ENCODE measurements at places on chromosomes 11 and 22. TPM values are rescaled to one million over a fixed set of nuclear protein-coding genes. Genes with fewer than 3 reads are reported as not detected.

The HBG1 gene
- not detected for total RNA-seq

The OR52B6 gene
- total RNA-seq: not detected

The TUB gene
- total RNA-seq: 23.7 TPM

The TSSK2 gene
- total RNA-seq: not detected

The INS gene
- total RNA-seq: not detected

The TREH gene
- not detected for total RNA-seq

The ARCN1 gene
- 122 TPM for total RNA-seq

The ACRV1 gene
- 0.73 TPM for total RNA-seq

The C11orf87 gene
- 0.20 TPM for total RNA-seq

The C11orf52 gene
- not detected for total RNA-seq

GRCh38 chr11:44333271-44334218 lies 23.6 kb upstream of the ALX4 start:
- no peak for DNase-seq

DNA sequence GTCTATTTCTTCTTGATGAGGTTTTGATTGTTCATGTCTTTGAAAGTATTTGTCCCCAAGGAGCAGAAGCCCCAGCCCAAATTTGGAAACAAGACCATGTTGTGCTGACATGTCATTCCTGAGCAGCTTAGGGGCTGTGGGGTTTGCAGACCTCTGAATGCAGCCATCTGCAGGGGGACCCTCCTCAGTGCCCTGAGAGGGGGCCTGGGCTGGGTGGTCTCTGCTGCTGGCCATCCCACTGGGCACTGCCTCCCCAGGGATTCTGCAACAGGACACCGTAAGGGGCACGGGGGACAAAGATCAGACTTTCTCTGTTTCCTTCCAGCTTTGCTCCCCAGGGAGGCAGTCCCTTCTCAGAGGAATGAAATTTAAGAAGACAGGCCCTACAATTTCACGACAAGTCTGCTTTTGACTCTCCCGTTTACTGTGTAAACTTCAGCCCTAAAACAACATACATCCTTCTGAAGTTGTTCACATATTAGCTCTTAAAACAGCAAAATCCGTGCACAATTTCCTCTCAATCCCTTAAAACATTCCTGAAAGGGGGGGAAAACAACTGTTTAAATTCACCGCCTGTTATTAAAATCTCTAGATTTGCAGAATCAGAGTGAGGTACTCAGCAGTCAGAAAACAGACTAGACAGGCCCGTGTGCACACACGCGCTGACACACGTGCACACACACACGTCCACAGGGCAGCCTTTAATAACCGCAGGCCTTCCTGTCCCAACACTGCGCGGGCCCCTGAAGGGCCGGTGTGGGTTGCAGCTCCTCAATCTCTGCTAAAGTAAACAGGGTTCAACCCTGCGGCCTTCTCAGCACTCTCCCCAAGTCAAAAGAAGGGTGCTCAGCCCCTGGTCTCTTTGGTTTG lies 109.8 kb downstream of the KCNQ1 start:
- DNase-seq: no peak

DNA sequence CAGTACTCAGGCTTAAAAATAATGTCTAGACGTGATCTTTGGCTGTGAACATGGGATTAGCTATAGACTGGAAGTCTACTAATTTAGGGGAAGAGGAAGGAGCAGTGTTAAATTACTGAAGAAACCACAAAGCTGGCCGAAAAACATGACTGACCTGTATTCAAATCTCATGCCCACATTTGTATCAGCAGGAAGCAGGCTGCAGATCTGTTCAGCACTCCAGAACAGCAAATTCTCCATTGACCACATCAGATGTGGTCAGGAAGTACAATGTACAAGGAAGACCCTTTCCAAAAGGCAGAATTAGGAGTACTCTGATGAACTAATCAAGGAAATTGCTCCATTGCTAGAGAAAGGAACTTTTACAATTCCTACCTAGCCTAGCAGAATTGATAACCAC lies 31.7 kb downstream of the DCDC1 start:
- DNase-seq: no peak

- DNase-seq: no peak
Observed at GRCh38 chr11:92865352-92865751, 104.1 kb upstream of the MTNR1B start.

GRCh38 chr11:75142714-75143419 lies 8.0 kb upstream of the SLCO2B1 start:
- no peak for DNase-seq

DNA sequence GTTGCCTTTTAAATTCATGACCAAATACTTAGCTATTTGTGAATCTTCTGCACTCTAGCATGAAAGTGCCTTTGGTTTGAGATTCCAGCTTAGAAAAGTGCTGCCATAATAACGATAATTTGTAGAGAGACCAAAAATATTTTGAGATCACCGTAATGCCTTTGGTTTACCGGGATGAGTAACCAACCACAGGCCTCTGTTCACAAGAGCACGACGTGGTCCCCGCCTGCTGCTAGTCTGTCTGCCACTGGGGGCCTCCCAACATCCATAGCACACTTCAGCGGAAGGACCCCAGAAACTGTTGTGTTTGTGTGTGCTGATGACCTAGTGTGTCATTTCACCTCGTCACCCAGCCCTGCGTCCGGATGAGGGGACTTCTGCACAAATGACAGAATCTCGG lies 67.0 kb upstream of the RASSF10 start:
- DNase-seq: no peak

DNA sequence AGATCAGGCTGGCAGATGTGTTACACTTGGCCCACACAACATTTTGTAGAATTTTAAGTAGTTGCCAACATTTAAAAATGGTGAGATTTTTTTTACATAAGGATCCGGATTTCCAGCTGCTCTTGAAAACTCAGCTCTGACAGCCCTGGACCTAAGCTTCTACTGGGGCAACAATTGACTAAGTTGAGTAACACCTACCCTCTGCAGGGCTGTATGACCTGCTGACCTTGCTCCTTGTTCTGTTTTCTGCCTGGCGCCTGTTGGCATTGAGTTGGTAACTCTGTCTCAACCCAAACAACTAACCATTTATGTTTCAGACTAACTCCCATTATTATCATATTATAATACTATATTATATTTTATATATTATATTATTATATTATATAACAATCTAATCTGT lies 21.1 kb upstream of the LRRC55 start:
- no peak for DNase-seq

- no peak for DNase-seq
Observed at GRCh38 chr11:75775056-75775455, 6.5 kb downstream of the DGAT2 start.

GRCh38 chr22:21594865-21595452 lies 27.4 kb downstream of the UBE2L3 start:
- DNase-seq: no peak

GRCh38 chr22:44336962-44337677 lies 24.4 kb upstream of the SHISAL1 start:
- DNase-seq: no peak

- DNase-seq: no peak
Observed at GRCh38 chr11:115942011-115942410, 437.8 kb upstream of the CADM1 start.

DNA sequence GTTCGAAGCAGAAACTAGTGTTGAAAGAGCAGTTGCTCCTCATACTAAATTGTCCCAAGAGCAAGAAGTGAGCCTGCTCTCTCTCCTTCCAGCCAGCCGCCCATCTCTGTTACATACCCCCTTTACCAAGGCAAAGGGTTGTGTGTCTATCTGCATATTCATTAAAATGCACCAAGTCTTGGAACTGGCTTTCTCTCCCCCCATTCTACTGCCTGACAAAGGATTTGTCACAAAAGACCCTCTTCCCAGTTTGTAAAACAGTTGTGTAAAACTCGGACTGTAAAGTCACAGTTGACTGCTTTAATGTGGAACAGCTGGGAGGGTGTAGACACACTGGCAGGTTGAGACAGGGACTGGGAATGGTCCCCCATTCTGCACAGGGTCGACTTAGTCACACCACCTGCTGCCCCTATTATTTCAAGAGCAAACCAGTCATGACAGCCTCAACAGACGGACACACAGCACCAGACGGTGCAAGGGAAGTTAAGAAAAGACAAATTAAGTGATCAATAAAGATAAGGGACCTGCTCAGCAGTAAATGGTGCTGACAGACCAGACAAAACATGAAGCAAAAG lies 60.0 kb upstream of the HTATIP2 start:
- no peak for DNase-seq

DNA sequence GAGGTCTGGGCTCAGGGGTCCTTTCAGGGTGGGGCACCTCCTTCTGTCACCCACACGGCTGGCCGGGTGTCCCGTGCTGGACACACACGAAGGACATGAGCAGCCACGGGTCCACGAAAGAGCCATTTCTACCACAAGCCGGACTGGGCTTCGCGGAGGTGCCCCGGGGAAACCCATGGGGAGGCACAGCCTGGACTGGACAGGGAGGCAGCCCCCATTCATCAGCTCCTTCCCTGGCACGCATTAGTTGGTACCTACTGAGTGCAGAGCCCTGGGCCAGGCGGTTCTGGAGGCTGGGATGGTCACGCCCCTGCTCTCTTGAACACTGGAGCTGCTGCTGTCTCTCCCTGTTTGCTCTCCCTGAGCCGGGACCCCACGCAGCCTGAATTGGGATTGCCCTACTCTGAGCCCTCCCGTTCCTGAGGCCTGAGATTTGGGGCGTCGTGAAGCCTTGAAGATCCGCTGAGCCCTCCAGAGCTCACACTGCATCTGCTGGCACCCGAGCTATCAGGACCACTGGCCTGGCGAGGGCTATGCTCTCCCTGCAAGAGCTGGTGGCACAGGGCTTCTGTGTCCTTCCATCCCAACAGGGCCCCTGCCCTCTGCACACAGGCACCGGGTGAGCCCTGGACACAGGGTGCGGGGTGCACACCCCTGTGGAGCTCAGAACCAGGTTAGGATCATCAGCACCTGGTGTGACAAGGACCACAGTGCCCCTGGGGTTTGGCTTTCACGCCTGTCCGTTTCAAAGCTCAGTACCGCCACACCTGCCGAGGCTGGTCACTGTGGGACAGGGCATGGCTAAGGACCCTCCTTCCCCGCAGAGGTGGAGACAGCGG lies 84.6 kb downstream of the MYEOV start:
- DNase-seq: no peak

GRCh38 chr11:66624450-66624849 lies 8.0 kb downstream of the RBM14 start:
- DNase-seq: no peak

DNA sequence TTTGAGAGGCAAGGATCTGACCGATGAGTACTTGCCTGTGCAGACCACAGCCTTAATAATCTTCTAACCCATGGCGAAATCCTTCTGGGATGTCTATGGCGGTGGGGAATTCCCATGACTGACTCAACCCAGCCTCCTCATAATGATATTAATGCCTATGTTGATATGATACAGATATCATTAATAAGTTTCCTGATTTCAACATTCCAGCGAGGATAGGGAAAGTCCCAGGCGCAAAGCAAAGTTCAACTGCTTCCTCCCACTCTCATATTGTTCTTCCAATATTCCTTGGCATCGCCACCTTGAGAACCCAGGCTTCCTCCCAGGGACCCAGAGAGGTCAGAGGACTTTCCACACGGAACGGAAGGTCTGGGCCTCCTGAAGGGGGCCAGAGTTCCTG lies 110.3 kb upstream of the TMEM45B start:
- DNase-seq: no peak

DNA sequence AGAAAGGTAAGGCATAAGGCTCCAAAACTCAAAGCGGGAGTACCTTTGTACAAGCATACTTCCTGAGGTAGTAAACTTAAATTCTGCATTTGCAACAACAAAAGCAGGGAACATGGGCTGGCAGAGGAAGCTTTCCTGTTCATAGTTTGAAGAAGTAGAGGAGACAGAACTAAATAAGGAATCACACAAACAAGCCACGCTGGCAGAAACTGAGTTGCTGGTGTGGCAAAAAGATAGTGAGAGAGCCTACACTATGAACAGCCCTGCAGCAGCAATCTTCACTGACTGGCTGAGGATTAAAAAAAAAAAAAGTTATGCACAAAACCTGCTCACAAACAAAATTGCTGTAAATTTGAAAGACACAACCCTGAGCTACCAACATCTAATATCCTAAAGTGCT lies 46.5 kb downstream of the FCHSD2 start:
- DNase-seq: no peak

- no peak for DNase-seq
Observed at GRCh38 chr11:12999597-12999996, 9.5 kb upstream of the RASSF10 start.

DNA sequence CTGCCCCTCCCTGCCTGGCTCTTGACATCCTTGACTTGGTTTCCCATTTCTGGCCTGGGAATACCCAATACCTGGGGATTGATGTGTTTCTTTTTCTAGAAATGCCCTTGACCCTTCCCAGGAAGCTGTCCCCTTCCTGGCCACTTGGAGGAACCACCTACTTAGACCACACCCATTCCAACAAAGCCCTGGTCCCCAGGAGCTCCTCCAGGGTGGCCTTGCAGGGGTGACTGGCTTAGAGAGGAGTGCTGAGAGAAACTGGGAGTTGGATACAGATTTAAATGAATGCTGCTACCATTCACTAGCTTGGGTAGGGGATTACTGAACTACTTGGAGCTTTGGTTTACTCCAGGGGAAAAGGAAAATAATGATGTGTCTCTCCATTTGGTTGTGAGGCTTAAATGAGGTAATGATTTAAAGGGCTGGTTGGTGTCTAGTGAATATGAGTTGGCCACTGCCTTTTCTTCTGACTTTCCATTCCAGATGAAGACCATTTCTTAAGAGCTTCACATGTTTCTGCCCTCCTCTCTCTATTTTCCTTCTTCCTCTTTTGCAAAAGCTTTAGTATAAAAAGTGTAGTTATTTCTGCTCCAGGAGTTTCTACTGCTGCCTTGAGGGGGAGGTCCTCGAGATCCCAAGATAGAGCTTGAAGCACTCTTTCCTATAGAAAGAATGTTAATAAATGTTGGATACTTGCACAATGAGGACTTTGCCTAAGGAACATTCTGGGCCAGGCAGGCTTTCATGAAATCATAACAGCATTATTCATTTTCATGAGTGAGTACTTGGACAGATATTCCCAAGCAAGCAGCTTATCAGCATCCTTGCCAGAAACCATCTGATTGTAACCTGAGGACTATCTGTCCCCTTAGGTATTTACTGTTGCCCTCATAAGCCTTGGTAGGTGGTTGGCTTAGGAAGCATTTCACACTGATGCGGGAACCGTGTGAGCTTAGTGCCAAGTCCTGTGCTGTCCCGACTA lies 22.4 kb downstream of the PANX1 start:
- DNase-seq: no peak

DNA sequence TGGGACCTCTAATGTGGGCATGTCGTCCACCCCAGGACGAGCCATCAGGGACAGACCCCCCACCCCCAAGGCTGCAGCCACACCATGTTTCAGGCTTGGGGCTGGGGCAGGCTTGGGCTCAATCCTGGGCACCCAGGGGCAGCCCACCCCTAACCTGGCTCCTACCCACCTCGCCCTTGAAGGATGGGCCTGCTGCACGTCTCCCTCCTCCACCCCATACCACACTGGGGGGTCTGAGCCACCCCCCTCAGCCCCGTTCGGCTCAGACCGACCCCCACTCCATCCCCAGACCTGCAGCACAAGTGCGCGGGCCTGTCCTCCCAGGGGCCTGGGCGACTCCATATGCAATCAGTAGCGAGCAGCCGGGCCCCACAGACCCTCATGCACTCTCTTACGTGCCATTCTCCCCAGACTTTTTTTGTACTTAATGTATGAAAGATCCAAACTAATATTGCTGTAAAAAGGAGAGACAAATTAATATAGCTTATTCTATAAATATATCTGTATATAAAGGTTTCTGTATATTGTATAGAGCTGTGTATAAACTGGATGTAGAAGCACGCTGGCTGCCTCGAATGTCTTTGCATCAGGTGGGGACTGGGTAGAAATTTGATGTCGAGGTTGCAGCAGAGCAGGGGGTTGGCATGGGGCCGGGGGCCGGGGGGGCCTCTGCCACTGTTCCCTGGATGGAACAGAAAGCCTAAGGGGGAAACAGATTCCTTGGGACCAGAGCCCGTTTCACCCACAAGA lies 5.8 kb upstream of the MYRF start:
- DNase-seq: no peak
